ENCODE measurements at places on chromosomes 1 and 21.

DNA sequence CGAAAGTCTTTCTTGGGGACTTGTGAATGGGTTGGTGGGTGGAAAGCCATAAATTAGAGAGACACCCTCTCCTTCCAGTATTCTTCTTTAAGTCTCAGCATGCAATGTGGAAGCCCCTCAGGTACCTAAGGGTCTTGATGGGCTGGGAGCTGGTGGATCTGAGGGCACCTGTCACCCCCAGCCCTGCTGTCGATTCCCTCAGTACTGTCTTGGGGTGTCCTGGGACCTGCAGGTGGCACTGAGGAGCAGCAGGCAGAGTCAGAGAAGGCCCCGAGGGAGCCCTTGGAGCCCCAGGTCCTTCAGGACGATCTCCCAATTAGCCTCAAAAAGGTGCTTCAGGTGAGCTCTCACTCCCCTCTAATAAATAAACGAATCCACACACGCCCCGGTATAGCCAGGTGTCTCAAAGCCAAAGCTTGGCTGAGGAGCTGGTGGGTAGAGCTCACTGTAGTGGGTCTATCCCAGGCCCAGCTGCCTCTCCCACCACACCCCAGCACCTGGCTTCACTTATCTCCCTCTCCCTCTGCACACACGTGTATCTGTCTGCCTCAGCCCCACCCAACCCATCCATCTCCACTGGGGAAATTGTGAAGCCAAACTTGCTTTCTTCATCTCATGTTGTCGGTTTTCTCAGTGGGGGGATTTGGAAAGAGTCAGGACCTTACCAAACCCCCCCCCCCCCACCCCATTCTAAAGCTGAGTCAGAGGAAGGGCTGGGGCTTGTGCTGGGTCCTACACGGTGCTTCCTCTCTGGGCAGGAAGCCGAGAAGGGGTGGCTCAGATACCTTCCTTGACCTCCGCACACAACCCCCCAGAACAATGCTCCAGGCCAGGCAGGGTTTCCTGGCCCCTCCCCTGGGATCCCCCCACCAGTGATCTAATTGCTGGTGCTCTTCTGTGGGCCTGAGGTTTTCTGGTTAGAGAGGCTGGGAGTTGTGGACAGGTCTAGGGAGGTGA is 1.6 kb downstream of the ADAM15 start:
- DNase-seq = no peak

- no peak for DNase-seq
Measured at GRCh38 chr1:105138458-105138893, 1388.8 kb downstream of the AMY1C start.

DNA sequence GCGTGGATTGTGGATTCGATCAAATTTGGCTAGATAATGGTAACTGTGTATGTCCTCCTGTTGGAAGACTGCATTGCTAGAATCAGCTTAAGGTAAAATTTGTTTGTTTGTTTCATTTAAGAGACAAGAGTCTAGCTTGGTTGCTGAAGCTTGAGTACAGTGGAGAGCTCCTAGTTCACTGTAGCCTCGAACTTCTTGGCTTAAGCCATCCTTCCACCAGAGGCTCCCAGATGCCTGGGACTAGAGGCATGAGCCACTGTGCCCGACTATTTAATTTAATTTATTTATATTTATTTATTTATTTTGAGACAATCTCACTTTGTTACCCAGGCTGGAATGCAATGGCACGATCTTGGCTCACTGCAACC is 1.5 kb downstream of the PHACTR4 start:
- DNase-seq = no peak

GRCh38 chr1:207026104-207026534 is 6.4 kb downstream of the C1orf116 start:
- DNase-seq = no peak

- DNase-seq = no peak
Measured at GRCh38 chr1:1752190-1752589, 26.1 kb downstream of the NADK start.

Data from stimulated activated CD8-positive, alpha-beta memory T cell treated with anti-CD3 and anti-CD28 coated beads, Interleukin-15, amount 100 ng/mL, for 4 hours (primary cell).